ENCODE measurements at places on chromosomes 16 and 17.

DNA sequence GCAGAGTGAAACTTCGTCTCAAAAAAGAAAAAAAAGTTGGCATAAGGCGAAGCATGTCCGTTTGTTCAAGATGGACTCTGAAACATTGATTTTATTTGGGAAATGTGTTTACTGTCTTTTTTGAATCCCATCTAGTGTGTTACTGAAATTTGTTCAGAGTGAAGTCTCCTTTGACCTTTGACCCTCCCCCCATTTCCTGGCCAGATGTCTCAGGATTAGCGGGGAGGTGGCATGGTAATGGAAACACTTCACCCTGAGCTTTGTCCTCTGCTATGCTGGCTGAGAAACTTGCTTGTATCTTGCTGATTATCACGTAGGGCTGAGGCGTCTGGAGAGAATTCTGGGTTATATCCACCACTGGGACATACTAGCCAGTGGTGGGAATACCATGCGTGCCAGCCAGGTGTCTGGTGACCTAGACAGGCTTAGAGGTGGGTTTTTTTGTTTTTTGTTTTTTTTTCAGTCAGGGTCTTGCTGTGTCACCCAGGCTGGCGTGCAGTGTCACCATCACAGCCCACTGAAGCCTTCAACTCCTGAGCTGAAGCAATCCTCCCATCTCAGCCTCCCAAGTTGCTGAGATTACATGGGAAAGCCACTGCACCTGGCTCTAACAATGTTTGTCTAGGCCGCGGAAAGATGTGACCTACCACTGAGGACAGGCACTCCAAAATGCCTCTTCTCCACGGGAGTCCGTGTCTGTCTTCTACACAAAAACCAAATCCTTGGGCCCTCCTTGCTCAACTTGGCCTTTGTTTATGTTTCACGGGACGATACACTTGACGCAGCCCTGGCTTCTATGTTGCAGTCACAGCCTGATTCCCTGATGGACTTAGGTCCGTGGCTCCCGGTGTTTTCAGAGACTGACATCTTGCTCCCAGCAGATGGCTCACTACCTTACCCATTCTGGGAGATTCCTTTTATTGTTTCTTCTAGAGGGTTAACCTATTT, 6.6 kb upstream of the GALK1 start:
- no peak for DNase-seq

GRCh38 chr16:84459941-84460405, 44.5 kb downstream of the MEAK7 start:
- DNase-seq, result no peak

DNA sequence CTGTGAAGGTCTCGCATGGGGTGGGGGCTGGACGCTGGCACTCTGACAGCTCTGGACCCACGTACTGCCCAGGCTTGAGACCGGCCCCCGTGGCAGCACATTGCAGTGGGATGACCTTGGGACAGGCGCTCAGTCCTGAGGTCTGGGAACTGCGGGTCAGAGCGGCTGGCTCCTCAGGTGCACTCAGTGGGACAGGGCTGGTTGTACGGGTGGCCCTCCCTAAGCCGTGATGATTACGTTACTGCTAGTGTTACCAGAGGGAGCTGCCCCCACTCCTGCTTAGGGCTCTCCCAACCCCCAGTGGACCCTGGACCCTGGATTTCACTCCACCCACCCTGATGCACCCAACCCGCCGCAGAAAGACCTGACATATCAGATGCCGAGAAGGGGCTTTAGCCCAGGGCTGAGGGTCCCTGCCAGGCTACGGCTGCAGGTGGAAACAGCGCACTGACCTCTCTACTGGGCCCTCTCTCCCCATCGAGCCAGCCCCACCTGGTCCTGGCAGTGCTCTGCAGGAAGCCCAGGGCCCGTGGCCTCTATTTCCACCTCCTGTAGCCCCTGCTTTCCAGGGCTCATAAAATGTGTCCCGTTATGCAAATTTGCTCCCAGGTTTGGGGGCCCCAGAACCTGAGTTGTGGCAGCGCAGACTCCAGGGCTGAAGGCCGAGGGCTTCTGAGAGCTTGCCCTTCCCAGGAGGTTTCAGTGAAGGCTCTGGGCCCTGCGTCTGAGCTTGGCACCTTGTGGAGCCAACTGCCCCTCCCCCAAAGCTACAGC, 77.2 kb downstream of the RTN4RL1 start:
- DNase-seq, result no peak

DNA sequence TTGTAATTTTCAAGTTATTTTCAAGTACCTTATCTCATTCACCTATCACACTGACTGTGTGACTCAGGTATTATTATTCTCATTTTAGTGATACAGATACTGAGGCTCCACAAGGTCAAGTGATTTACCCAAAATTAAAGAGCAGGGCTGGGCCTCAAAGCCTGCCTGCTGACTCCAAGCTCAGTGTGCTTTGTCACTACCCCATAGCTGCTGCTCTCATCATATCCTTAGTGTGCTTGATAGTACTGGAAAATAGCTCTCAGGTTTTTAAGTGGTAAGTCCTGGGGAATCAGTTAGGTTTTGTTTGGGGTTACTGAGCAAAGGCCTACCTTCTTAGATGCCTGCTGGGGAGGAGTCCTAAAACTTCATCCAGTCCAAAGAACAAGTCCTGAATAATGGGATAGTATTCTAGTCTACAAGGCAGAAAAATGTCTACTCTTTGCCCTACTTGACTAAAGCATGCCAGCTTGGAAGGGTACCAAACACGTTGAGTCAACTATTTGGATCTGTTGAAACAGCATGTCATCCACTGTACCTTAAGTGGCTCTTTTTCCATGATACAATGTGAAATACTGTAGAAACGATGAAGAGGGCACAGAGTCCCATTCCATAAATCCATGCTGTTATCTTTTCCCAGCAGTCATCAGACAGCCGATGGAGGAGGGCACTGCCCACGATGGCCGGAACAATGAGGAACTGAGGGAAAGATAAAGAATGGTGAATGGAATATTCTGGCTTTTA, 10.7 kb downstream of the MMD start:
- DNase-seq, result no peak

GRCh38 chr17:8856869-8857575, 10.5 kb downstream of the PIK3R6 start:
- DNase-seq, result no peak

DNA sequence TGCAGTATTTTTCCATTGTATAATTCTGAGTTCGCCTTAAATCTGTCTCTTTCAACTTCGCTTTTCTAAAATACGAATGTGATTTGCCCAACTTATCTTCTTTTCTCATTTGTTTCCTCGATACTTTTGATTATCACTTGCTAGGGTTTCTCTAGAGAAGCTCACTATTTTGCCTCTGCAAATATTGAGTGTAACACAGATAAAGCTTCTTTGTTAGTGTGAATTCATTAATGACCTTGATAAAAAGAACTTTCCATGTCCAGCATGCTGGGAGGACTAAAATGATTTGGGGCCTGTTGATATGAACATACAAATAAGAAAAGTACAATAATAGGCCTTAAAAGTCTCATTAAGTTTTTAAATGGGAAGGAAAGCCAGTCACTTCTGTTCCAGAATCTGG, 303.3 kb downstream of the MAP2K6 start:
- DNase-seq, result no peak

DNA sequence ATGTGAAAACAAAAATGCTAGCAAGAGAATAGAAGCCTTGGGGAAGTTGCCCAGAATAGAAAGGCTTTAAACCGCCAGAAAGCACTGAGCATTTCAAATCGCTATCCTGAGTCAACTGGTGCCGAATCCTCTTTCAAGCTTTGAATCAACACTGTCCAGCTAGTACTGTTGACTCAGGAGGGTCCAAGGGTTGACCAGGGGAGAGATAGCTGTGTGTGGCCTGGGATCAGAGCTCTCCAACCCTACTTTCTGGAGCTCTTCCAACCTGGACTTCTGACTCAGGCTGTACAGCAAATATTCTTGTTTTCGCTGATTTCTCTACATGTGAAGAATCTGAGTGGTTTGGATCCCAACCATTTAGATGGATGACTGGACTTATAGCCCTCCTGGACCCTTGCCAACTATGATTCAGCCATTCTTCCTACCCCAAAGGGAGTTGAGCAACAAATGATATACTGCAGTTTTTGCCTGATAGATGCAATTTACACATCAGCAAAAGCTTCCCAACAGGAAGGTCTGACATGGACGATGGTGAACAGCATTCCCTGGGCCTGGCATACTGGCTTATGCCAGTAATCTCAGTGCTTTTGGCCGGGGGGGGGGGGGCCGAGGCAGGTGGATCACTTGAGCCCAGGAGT, 154.0 kb upstream of the SDK2 start:
- DNase-seq, result peak; percentile 64

GRCh38 chr17:19747829-19748806, at the start of gene ALDH3A1:
TSS of gene ALDH3A1 (minus strand) at chr17:19748298. CDS start at chr17:19745129, 3,169 bp downstream.
- DNase-seq, result no peak

GRCh38 chr17:77708936-77709335, 249.6 kb upstream of the TNRC6C start:
- DNase-seq, result no peak

DNA sequence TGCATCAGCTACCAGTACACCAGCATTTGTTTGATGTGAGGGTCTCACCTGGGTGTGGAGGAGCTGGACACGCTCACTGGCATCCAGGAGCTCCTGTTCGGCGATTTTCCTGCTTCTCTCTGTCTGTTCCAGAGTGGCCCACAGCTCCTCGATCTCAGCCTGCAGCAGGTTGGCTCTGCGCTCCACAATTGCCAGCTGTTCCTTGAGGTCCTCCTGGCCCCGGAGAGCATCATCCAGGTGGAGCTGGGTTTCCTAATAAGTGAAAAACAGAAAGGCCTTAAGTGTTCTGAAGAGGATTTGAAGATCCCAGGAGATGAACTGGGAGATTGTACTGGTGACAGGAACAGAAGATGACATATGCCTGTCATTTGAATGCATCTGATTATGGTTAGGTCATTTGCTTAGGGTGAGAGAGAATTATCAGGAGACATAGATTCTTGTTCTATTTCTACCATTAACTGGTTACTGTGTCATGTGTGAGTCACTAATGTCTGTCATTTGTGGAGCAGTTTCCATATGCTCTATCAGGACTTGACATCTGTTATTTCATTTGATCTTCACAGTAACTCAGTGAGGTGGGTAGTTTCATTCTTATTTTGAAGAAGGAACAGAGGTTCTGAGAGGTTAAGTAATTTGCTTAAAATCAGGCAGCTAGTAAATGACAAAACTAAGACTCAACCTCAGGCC, 21.5 kb upstream of the MYH13 start:
- no peak for DNase-seq

- no peak for DNase-seq
These were observed 631 bp downstream of the TRAF7 start for GRCh38 chr16:2155977-2156848.

GRCh38 chr17:56879280-56879679, 34.6 kb downstream of the TRIM25 start:
- DNase-seq, result no peak

DNA sequence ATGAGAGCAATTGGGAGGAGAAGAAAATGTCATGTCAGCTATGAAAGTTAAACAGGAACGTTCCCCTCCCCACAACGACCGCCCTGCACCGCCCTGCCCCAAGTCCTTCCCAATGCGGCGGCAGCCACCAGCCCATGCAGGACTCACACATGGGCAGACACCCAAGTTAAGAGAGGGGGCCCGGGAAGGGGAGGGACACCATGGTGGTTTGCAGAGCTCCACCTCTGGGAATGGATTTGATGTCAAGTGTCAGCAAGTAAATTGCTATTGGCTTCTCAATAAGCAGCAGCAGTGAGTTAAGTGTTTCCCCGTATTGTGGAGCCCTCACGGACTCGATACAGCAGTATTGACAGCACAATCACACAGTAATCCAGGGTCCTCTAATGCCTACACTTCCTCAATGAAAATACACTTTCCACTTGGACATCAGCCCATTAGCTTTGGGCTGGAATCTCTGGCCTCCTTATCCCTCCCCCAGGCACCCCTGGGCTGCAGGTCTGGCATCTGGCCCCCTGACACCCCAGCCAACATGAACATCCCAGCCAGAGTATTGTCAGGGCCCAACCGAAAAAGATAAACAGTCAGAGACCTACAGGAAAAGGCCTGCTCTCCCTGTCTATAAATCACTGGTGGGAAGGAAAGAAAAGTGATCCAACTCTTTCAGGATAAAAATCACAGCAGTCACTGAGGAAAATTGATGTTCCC, 22.6 kb downstream of the ZFHX3 start:
- no peak for DNase-seq

DNA sequence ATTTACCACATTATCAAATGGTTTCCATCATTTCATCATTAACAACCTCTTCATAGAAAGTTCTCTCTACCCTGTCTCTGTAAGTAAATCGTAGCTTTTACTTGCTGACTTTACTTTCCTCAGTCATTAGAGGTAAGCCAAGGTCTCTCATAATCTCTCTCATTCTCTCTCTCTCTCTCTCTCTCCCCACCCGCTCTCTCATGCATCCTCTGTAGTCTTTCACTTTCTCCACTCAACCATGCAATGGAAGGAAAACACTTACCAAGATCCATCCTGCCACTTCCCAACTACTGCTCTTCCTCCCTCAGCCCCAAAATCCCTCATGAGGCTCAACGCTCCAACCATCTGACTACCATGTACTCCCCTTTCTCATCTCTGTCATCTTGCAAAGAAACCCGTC, 6.1 kb downstream of the CEP112 start:
- DNase-seq, result no peak

DNA sequence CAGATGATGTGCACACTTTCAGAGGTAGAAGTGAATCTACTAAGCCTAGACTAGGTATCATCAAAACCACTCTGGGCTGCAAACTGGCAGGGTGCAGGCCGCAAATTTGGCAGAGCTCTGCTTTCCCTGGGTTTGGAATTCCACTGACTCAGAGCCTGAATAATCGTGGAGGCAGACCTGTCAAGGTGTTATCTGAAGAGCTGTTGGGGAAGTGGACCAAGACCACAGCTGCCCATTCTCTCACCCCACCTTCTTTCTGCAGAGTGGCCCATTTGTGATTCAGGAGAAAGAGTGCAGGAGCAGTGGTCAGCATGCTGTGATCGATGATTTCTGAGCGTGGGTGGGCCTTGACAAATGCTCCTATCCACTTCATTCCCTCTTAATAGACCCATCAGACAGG, 45.8 kb upstream of the CBLN1 start:
- DNase-seq, result no peak

GRCh38 chr16:63978240-63978639, 1143.6 kb downstream of the CDH11 start:
- DNase-seq, result no peak

DNA sequence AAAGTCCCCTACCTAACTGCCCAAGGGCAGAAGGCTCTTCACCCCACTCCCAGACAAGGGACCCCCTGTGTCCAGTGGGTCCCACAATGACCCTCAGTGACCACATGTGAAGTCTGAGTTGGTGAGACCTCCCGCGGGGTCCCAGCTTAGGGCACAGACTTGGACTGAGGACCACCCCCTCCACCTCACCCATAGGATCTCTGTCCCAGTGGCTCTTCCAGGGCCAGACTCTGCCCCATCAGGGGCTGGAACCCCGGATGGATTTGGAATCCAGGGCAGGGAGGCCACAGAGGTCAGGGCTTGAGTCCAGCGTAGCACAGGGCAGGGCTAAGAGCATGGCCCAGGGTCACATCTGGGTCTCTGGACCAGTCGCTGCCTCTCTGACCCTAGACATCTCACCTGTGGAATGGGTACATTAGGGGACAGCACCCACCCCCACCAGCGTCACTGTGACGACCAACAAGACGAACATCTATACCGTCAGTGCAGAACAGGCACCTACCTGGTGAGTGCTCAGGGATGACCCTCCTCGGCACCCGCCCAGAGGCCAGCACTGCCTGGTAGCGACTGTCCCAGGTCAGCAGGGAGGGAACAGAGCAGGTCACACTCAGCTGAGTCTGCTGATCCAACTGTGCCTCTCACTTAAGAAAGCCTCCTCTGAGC, 37.7 kb downstream of the TNFRSF13B start:
- DNase-seq, result no peak
